HT1080 (cell line): ENCODE measurements at places on chromosomes 6 and 20. TPM values are rescaled to one million over a fixed set of nuclear protein-coding genes. Genes with fewer than 3 reads are reported as not detected.

OR2H2 gene
- total RNA-seq: not detected in 2 replicates

NMBR gene
- not detected in 2 replicates for total RNA-seq

SAPCD1 gene
- 0.64 and 3.5 TPM in 2 replicates for total RNA-seq

SCP2D1 gene
- total RNA-seq: not detected in 2 replicates

TPBG gene
- total RNA-seq: 34.3 and 42.6 TPM in 2 replicates

CRISP3 gene
- total RNA-seq: not detected in 2 replicates

CDH4 gene
- total RNA-seq: 9.0 and 10.8 TPM in 2 replicates

MYB gene
- 0.40 TPM in 2 replicates for total RNA-seq

SGK2 gene
- not detected in 2 replicates for total RNA-seq

RPP40 gene
- total RNA-seq: 33.8 and 51.3 TPM in 2 replicates

OPRL1 gene
- 0.33 and 0.43 TPM in 2 replicates for total RNA-seq

COL12A1 gene
- 9.7 and 12.6 TPM in 2 replicates for total RNA-seq

DHX16 gene
- total RNA-seq: 50.2 and 55.5 TPM in 2 replicates

OR2H1 gene
- not detected in 2 replicates for total RNA-seq

ARG1 gene
- total RNA-seq: not detected in 2 replicates

PTPRT gene
- total RNA-seq: not detected in 2 replicates

PRR18 gene
- total RNA-seq: not detected in 2 replicates

KIFC1 gene
- 80.5 and 105 TPM in 2 replicates for total RNA-seq
